ENCODE measurements at places on chromosomes 7 and 10.

DNA sequence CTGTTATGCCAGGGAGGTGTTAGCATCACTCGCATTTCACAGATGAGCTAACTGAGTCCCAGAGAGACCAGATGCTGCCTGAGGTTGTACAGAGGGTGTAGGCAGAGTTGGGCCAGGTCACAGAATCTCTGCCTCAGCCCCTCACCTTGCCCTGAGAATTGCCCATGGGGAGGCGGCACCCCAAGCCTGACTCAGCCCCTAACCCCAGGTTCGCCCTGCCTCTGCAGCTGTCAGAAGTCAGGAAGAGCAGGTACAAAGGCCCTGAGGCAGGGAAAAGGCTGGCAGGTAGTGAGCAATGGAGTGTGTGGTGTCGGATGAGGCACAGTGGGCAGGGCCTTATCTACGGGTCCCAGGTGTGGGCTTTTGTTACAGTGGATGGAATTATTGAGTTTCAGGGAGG lies 79.4 kb downstream of the MYL10 start:
- no peak for DNase-seq

DNA sequence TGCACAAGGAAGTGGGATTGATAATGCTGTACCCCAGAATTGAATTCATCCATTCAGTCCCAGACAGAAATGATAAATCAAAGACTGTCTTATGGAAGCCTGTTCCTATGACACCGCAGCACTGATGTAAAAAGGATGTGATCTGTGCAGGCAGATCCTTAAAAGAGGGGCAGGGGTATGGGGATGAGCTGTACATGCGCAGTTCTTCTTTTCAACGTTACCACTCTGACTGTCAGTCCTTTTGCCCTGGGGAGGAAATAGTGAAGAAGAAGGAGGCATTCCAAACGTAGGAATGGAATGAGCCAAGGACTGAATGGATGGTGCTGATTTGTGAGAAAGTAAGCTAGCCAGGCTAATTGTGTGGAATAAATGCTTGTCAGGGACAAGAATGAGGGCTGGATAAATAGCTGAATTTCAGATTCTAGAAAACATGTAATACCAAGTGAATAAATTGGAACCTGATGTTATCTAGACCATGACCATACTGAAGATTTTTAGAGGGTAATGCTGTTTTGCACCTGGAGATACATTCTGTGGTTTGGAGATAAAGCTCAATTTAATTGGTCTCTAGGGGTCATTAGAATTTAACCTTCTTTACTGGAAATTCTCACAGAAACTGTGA lies 509.3 kb downstream of the SORCS3 start:
- no peak for DNase-seq

DNA sequence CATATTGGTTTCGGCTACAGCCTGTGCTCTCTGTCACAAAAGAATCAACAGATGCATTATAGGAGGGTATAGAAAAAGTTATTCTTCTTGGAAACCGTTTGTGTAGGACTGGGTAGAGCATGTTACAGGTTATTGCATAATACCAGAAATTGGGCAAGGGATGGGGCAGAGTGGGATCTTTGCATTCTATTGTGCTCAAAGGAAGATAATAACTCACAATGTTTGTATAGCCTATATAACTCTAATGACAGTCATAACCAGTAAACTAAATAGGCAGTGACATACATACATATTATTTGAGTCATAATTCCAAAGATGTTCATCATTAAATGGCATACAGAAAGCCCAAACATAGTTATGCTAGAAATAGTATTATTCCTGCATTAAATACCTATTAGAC lies 179.7 kb downstream of the XPNPEP1 start:
- DNase-seq, result no peak

DNA sequence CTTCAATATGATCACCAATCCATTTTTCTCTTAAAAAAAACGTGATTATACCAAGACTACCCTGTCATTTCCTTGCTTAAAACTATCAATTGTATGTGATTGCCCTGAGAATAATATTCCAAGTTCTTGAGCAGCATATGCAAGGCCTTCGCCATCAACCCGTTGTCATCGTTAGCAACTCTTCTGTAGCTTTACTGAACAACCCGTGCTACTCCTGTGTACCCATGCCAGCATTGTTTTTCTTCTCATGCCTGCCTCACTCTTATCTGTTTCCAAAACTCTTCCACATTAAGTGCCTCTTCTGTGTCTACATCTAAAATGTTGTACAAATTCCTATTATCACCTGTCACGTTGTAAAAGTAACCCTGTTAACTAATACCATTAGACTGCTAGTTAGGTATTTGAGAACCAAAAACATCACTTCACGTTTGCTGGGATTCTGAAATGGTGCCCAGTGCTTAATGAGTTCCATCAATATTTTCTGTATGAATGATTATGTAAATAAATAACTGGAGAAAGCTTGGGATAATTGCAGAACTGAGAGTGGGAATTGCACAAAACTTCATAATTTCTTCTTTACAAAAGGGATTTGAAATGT lies 10.5 kb downstream of the CAV2 start:
- no peak for DNase-seq

- DNase-seq, result no peak
Measured at GRCh38 chr10:119511828-119512515, 30.5 kb downstream of the RGS10 start.

DNA sequence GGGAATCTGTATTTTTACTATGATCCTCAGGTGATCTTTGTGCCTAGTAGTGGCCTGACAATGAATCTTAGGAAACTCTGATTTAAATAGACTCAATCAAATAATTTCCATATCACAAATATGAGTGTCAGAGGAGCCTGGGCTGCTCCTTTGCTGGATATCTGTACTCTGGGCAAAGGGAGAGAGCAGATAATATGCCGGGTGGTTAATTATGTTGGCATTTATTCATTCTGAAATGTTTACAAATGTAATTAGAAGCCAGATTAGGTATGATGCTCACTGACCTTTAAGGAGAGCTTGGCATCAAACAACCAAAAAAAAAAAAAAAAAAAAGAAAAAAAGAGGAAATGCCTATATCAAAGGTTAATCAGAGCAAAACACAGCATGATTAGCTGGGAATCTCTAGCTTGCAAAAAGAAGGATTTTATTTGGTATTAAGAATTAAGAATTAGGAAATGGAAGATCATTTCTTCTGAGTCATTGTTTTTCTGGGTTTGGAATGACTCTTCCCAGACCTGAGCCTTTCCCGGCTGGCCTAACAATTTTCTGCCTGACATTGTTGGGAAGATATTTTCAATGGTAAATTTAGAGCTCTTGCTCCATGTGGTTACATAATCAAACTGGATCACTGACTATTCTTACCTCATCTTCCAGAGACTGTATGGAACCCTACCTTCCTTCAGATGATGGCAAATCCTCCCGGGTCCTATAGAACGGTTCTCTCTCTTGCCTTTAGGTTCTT lies 365.3 kb downstream of the REEP3 start:
- DNase-seq, result no peak

GRCh38 chr10:62048470-62048869 lies 147.0 kb downstream of the ARID5B start:
- no peak for DNase-seq

DNA sequence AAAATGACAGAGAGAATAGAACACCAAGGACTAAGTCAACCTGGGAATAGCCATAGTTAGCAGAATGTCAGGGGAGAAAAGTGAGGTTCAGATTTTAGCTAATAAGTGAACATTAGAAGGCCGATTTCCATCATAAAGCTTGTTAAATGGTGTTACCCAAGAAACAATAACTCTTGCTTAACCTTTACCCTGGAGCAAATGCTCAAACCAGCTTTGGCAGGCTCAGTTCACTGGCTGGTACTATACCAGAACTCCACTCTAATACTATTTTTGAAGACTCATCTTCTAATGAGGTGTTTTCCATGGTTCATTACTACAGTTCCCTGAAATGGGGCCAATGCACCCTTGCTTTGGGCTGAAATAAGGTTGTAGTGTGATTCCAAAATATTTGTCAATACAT lies 61.3 kb downstream of the RNLS start:
- no peak for DNase-seq

DNA sequence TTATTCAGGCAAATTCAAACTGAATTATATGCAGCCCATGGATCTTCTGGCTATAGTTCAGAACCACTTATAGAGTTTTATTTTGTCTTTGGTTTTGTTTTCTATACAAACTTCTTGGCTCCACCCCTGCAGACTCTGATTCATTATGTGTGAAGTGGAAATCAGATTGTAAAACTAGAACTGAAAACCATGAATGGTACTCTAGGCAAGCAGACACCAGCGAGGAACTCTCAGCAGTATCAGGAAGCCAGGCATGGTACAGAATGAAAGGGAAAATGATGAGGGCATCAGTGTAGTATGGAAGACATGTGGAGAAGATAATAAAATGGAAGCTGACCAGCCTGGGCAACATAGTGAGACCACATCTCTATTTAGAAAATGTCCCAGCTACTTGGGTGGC lies 1026.9 kb upstream of the C7orf33 start:
- no peak for DNase-seq

GRCh38 chr10:114649217-114649903 lies 8.7 kb downstream of the ABLIM1 start:
- DNase-seq, result no peak

DNA sequence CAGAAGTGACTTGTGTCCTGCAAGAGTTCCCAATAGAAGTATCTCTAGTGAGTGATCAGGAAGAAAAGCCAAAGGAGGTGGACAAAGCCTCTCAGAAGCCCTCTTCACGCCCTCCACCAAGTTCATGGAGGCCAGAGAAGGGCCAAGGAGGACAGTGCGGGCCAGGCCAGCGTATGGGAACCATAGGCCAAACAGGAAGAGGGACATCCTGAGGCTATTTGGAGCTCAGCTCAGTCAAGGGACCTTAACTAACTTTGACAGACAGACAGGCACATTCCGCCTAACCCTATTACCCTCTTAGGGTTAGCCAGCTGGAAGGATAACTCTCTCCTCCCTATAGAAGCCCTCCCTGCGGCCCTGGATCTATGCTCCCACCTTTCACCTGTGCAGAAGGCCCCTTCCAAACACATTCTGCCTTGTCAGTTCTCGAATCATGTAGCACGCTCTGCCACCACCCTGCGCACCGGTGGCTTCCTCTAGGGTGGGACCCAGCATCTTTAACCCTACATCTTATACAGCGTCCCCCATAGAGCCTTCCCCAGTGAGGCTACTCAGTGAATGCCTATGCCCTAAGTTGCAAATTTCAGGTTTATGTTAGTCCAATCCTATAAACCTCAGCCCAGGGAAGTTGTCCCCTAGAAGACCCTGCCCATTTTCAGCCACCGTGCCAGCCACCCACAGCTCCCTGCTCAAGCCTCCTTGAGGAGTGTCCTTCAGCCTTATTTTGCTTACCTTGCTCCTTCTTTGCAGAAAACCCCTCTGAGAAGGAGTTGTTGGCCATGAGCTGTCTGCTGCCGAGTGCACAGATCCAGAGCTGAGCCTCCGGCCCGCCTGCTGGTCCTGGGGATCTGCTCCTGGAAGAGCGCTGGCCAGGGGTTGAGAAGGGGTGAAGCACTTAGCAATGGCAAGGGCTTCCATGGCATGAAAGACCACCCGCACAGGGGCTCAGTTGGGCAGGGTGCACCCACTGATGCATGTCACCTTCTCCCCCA lies 36.9 kb downstream of the FRMPD2 start:
- DNase-seq, result no peak

GRCh38 chr7:42012786-42013360 lies 224.1 kb downstream of the GLI3 start:
- DNase-seq, result no peak

- DNase-seq, result no peak
Measured at GRCh38 chr10:132100091-132100481, 34.3 kb downstream of the JAKMIP3 start.

DNA sequence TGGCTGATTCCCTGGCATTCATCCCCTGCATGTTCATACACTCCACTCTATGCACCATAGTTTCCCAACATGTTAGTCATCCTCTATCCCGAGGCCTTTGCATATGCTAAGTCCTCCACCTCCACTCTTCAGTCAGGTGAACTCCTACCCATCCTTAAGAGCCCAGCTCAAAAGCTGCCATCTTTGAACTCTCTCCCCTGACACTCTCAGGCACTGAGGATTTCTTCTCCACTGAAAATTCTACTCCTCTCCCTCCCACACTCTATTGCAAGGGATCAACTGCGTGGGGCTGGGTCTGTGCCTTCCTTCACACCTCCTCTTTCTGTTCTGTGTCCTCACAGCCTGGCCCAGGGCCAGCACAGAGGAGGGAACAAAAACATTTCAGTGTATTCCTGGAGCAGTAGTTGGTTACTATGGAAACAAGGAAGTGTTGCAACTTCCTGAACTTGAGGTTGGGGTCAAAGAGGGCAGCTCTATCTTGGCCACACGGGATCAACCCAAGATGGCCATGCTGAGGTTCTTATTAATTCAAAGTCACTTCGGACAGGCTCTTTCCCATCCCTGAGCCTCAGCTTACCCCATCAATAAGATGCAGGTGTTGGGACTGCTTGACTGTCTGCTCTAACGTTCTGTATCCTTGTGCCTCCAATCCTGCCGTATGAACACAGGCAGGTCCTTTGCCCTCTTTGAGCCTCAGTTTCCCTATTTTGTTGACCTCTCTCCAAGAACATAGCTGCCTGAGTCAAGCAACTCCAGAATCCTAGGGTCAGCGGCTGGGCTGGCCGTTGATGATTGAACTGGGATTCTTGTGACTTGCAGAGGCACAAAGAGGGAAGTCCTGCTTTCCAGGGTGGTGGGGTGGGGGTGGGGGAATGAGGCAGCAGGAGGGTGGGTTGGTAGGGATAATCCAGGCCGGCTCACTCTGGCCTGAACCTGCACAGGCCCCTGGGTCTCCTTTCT lies 15.5 kb downstream of the ZMIZ1 start:
- DNase-seq, result no peak

GRCh38 chr10:18664841-18665478 lies 5.7 kb downstream of the ARL5B start:
- no peak for DNase-seq

DNA sequence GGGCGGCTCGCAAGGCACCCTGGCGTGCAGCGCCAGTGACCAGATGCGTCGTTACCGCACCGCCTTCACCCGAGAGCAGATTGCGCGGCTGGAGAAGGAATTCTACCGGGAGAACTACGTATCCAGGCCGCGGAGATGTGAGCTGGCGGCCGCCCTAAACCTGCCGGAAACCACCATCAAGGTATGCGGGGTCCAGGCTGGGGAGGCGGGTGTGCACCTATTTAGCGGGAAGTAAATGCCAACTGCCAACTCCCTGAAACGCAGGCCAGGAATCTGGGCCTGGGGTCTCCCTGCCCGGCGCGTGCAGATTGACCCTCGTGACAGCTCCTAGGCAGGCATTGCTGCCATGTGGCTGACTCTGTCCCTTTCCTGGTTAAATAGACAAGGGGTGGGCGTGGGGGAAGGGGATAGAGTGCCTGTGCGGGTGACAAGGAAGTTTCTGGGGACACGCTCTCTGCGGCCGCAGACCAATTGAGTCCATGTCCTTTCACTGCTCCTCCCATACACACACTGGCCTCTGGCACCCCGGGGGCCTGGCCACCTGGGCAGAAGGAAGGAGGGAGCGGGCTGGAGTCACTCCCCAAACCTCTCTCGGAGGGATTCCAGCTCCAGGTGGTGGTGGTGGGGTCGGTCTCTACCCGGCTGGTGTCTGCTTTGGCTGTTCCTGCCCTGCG lies 2.7 kb downstream of the EVX1 start:
- no peak for DNase-seq
